ENCODE measurements at places on chromosomes 13 and 19.

- no peak for DNase-seq
These were observed 12.5 kb downstream of the ALG5 start for GRCh38 chr13:36986462-36987240.

DNA sequence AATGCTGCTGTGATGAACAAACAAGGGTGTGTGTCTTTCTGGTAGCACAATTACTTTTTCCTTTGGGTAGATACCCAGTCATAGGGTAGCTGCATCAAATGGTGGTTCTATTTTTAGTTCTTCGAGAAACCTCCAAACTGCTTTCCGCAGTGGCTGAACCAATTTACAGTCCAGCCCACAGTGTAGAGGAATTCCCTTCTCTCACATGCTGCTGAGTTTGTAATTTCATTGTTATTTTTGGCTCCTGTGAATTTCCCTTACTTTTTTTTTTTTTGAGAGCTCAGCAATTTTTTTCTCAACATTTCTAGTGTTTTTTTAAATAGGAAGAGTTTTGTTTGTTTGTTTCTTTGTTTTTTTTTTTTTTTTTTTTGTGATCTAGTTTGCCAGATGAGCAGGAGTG is 37.5 kb upstream of the ADGRE1 start:
- no peak for DNase-seq

- DNase-seq = no peak
These were observed 69.9 kb downstream of the SLITRK6 start for GRCh38 chr13:85729296-85729695.

DNA sequence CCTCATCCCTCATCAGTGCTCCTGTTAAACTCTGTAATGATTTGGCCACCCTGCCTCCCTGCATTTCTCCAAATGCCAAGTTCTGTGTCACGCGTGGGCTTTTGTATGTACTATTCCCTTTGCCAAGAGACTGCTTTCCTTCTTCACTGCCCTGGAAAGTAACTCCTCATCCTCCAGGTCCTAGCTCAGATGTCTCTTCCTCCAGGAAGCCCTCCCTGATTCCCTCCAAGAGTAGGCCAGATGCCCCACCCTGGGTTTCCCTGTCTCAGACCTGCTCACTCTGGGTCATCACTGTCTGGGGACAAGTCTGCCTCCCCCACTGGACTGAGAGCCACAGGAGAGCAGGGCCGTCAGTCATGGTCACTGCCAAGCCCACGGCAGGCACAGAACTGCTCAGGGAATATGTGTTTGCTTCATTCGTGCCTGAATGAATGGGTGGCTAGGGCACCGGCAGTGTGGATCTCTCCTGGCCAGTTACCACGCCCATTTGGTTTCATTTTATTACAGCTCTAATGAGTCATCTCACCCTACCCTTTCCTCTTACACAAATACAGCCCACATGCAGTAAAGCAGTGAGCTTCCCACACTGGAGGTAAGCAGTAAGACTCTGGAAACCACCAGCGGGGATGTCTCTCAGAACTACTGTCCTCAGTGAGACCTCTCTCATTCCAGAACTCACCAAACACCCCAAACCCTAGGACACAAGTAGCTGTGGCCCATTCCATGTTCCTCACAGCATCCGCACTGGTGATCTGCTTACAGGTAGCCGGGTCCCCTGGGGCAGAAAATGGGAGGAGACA is 12.1 kb upstream of the GPR4 start:
- DNase-seq = no peak

DNA sequence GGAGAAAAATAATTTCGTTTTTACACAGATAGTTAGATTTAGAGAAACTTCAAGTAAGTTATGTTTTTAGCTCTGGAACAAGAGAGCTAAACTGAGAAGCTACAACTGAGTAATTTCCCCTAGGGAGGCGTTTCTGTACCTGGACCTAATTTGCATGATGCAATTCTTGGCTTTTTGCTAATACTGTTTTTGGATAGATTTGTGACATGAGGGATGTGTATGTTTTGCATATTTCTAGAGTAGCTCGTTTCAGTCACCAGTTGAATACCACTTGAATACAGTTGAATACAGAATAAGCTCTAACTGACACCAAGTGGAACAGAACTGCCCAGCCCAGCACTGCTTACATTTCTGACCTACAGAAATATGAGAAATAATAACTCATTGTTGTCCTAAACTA is 1227.9 kb upstream of the SPRY2 start:
- DNase-seq = no peak

DNA sequence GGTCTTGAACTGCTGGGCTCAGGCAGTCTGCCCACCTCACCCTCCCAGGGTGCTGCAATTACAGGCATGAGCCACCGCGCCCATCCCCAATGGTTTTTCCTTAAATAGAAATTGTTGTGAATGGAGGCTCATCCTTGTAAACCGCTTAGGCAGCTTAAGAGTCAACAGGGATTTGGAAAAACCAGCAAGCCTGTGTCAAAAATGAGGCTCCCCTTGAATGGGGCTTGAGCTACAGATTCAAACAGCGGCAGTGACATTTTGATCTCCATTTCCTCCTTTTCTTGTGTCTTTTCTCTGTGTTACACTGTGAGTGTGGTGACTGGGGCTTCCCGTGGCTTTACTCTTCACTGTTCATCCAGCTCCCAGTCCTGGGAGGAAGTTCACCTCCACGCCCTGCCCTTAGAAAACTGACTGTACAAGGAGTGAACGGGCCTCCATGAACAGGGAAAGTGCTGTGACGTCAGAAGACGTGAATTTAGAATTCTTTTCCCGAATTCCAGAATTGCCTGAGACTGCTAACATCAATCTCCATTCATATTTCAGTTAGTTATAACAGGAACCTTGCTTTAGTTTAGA is 15.3 kb upstream of the RAB8A start:
- no peak for DNase-seq

DNA sequence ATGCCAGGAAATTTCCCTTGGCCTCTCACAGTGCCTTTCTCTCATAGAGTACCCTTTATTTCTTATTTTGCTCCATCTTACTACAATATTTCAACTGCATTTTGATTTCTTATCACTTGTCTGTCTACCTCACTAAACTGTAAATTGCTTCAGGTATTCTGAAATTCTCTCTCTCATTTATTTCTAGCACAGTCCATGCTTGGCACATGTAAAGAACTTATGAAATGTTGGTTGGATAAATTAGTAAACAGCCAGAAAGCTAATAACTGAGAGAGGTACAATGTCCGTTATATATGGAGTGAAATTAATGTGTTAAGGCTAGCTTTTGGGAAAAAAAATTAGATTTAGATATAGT is 138.3 kb upstream of the RFC3 start:
- no peak for DNase-seq

DNA sequence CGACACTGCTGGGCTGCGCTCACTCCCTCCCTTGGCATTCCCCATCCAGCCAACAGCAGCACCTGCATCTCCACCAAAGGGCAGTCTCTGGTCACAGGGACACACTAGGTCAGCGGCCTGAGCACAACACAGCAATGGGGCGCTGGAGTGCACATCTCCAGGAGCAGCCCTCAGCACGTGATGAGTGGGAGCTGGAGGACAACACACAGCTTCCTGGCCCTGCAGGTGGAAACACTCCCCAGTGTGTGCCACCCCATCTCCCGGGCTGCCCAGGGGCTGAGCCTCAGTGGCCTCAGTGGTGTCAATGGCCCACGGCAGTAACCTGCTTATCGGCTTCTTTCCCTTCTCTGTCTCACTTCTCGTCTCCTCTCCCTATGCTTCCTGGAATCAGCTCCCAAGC is 96.8 kb upstream of the VSTM2B start:
- no peak for DNase-seq

DNA sequence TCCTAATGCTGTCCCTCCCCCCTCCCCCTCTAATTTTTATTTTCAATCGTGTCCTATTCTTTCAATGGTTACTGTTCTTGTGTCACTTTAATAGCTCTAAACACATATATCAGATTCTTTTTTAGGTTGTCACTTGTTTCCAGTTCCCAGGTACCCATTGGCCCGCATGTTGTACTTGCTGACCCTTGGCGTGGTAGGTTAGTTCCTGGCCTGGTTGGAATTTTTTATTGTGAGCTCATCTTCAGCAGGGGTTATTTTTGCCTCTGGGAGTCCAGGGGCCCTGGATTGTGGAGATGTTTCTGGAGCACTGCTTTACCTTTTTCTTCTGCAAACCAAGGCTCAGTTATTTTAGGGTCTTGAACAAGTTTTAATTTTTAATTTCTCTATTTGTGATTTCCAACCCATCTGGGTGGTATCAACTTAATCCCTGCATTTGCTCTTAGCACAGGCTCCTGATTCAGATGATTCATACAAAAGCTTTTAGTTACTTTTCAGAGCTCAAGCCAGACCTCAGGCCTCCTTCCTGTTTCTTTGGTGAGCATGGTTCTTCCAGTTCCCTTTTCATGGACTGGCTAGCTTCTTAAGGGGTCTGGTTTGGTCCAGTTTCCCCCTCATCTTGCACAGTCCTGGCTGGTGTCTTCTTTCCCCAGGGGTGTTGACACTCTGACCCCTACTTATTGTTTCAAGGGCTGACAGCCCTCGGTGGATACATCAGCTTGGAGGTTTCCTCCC is 220.5 kb downstream of the TM9SF2 start:
- DNase-seq = no peak

DNA sequence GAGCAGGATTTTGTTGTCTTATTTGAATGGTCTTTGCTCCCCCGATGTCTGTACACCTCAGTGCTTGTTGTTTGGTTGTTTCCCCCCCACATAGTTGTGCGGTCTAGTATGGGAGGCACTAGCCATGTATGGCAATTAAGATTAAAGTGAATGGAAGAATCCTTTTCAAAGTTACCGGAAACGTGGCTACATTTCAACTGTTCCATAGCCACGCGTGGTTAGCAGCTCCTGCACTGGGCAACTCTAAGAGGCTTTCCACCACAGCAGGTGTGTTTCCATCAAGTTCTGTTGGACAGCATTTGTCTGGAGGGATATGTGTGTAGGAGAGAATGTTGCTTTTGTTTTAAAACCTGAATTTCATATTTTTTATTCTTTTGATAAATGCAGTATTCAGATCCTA is 247.3 kb downstream of the GGACT start:
- DNase-seq = no peak

GRCh38 chr19:3687774-3688706 is 12.2 kb downstream of the PIP5K1C start:
- no peak for DNase-seq

- no peak for DNase-seq
These were observed 77.5 kb downstream of the DLEU7 start for GRCh38 chr13:50766013-50766412.

GRCh38 chr13:77698201-77699058 is 943 bp downstream of the SLAIN1 start:
- peak; percentile 47 for DNase-seq

DNA sequence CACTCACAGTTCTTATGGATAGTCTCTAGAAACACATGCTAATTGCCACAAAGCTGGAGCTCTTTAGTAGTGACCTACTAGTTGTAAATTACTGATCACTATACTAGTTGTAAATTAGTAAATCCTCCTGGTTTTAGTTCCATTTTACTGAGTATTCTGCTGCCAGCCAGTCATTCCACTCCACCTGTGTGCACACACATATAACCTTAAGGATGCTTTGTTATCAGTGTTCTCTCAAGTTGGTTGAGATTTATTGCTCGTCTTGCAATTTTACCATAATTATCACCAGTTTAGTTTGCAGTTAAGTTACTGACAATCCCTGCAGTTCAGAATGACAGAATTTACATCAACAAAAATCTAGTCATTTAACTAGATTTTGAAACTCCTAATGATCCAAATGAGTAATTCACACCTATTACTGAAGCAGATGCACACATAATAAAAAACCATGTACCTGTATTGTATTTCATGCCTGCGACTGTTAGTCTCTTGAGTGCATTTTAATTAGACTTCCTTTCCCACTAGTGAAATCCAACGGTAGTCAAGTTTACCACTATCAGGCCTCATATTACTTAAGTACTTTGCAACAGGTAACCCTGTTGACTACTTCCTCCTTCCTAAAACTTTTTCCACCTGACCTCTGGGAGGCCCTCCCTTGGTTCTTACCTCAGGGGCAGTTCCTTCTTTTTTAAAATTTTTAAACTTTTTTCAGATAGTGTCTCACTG is 7.6 kb downstream of the TPT1 start:
- DNase-seq = no peak

- DNase-seq = peak; percentile 74
These were observed 697 bp downstream of the HSPH1 start for GRCh38 chr13:31160857-31161556.
